Breast epithelium (tissue), 4 donors: ENCODE measurements at places on chromosomes 7 and 10. TPM values are rescaled to one million over a fixed set of nuclear protein-coding genes. Genes with fewer than 3 reads are reported as not detected.

DNA sequence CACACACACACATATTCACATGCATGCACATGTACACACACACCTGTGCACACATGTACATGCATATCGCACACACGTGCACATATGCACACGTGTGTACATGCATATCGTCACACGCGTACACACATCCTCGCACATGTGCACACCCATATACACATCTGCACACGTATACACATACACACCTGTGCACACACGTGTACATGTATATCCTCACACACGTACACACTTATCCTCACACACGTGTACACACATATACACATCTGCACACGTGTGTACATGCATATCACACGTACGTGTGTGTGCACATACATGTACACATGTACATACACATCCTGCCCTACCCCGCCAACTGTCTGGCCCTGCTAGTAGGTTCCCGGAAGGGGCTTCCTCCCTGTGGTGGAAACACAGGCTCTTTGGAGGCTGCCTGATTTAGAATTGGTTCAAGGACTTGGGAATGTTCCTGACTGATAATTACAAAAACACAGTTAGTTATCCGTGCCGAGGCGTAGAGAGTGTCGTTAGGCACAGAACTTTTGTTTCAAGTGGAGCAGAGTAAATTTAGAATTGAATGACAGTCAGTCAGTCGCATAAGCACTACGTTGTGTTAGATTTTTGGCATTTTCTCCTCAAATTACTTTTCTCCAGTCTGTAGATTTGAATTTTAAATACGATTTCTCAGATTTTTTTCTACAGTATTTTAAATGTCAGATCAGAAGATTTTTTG lies 18.5 kb upstream of the PRKAR1B start:
- peak; percentile 43 for DNase-seq

The HOXA10 gene
- total RNA-seq, result 21.1 TPM

- no peak for DNase-seq
These were observed 99.7 kb upstream of the ZEB1 start for GRCh38 chr10:31219306-31219705.

DNA sequence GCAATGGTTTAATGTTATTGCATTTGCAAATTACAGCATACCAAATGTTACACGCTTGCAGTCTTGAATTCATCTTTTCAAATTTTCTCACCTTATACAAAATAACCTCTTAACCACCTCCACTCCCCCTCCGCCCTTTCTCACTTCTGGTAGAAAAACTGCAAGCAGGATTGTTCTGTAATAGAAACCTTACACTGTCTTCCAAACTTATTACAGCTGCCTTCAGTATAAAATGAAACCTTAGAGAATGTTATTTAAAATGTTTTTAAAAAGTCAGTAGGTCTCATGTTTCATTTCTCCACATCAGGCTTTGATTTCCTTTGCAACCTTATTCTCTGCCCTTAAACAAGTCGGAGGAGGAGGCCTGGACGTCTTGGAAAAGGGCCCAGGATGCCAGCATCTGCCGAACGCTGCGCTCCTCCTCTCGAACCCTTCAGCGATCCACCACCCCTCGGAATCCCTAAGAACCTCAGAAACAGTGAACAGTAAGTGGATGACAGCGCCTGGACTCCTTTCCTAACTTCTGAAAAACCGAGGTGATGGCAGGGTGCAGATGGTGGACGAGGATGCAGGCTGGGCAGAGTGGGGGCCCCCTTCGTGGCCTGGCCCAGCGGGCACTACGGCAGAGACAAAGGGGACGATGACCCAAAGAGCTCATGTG lies 74.0 kb downstream of the FGFR2 start:
- no peak for DNase-seq

DNA sequence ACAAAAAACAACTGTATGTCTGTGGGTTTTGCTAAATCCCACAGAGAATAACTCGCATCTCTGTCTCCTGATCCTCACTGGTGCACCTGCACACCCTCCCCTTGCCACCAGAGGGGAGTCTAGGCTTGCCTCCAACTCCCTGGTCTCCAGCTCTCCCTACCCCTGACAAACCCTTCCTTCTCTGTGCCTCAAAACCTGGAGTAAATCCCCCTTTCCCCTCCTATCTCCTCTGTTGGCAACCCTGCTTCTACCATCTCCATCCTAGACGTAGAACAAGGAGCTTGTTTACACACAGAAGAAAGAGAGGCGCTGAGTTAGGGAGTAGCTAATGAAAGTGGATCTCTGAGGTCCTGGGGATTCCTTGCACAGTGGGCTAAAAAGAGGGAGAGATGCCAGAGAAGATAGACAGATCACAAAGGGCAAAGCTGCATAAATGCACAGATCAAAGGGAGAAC lies 6.0 kb downstream of the MBLAC1 start:
- no peak for DNase-seq

DNA sequence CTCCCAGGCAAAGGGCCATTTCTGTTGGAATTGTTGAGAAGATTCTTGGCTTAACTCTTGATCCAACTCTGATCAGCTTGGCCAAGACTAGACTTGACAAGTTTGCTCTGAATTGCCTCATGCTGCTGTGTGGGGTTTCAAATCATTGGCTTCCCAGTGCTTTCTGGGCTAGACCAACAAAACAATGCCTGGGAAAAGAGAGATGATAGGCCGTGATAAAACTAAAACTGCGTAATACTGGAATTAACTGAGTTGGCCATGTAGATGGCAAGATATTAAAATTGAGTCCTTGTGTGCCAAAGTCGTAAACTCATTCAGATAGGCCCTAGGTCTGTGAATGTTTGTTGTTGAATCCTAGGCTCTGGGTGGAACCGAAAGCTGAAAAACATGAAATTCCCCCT lies 222.6 kb downstream of the MGMT start:
- DNase-seq, result no peak

GRCh38 chr7:53657586-53657985 lies 622.2 kb downstream of the POM121L12 start:
- DNase-seq, result no peak

DNA sequence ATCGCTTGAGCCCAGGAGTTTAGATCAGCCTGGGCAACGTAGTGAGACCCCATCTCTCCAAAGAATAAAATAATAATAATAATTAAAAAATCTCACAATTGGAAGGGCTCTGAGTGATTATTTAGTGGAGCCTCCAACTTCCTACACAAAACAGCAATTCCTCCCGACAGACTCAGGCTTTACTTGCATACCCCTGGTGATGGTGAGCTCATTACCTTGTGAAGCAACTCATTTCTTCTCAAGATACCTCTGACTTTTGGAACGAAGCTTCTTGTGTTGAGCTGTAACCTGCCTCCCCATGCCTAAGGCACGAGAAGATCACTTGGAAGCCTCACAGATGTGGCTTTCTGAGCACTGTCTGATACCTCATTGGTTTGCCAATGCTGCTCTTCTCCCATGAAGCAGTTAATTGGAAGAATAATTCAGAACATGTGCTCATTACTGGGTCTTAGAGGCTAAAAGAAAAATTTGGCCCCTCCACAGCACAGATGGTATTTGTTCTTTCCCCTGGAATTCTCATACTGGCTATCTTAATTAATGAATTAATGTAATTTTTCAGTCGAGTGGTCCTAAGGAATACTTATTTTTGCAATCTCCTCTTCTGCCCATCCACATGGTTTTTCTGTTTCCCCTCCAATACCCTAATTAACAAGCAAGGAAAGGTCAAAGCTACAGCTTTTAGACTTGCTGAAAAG lies 769.0 kb downstream of the TYW1 start:
- DNase-seq, result no peak

DNA sequence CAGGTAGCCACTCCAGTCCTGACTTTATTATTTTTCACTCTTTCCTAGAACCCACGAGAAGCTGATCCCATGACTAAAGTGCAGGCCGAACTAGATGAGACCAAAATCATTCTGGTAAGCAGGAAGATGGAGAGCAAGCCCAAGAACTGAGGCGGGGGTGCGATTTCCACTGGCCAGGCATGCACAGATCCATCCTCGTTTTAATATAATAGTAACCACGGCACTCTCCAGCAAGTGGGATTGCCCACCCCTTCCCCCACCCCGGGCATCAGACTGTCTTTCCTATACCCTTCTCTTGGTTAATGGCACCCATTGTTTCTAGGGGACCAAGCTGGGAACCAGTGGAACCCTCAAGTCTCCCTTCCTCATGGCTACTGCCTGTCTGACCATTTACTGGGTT lies 7.3 kb downstream of the YKT6 start:
- DNase-seq, result no peak

DNA sequence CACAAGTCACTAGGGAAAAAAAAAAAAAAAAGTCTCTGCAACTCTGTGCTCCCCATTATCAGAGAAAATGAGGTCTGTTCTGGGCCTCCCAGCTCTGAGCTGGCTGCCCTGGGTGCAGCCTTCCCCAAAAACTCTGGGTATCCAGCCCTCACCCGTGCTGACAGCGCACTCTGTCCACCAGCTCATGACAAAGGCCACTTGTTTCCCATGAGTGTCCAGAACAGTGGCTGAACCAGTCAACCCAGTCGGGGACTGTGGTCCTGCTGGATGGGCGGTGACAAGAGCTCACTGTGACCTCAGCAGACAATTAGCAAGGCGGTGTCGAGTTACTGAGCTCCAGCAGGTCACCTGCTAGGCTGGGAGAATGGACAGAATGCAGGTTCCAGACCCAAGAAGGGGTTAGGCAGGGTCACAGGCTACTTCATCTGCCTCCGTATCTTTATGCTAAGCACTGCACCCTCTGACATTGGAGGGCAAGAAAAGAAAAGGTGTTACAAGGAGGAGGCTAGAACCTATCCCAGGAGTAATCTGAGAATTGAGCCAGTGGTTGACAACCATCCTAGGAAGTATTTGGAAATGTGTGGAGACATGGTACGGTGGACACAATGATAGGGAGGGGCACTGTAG lies 37.2 kb downstream of the DLG5 start:
- peak; percentile 92 for DNase-seq
